ENCODE measurements at places on chromosomes 12 and 14.

- DNase-seq: no peak
These were observed at the start of gene LPAR5 for GRCh38 chr12:6635856-6636531. TSS of gene LPAR5 (minus strand) at chr12:6635959. CDS start at chr12:6621248, 14,711 bp downstream.

GRCh38 chr14:103801459-103801858 lies 45.9 kb downstream of the PPP1R13B start:
- no peak for DNase-seq

DNA sequence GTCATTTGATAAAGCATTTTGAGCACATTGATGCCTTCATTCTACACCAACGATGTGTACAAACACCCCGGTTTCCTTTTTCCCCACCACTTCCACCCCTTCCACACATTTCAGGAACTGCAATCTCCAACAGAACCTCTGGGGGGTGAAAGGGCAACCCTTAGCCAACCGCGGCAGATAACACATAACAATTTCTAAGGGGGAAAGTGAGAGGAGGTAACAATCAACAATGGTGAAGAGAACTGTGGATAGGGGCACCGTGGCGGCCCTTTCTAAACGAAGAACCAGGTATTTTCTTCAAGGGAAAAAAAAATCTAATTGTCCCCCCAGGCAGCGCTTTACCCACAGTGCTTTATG lies 1.1 kb downstream of the KITLG start:
- DNase-seq: peak; percentile 77

DNA sequence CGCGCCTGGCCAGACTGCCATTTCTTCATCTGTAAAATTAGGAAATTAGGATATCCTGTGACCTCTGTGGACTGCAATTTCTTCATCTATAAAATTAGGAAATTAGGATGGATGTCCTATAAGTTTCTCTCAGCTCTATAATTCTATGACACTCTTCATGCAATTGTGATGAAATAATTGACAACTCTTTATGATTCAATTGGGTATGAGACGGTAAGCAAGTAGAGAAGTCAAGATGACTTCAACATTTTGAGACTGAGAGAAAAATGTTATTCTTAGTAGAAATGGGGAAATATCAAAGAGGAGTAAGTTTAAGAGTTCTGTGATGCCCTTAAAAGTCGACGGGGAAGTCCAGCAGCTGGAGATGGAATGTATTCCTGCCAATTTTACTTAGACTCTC lies 12.0 kb downstream of the KIAA0586 start:
- DNase-seq: no peak

- DNase-seq: peak; percentile 33
These were observed 4.5 kb downstream of the DHH start for GRCh38 chr12:49089821-49090773.

DNA sequence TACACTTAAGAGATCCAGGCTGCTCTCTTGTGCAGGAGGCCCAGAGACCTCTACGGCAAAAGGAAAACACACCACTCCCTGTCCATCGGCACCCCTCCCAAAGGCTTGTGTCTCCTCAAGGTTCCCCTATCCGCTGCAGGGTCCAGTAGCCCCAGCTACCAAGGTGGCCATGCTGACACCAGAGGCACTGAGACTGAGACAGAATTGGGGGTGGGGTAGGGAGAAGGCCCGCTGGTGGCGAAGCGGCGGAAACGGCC lies 590 bp downstream of the DDIT3 start:
- DNase-seq: peak; percentile 13

DNA sequence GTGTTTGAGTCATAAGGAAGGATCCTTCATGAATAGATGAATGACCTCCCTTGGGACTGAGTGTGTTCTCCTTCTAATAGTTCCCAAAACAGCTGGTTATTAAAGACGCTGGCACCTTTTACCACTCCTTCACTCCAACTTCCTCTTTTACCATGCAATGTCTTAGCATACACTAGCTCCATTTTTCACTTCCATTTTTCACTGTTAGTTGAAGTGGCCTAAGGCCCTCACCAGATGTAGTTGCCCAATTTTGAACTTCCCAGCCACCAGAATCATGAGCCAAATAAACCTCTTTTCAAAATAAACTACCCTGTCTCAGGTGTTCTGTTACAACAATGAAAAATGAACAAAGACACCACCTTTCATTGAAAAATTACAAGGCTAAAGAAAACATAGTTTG lies 64.7 kb downstream of the GPR65 start:
- no peak for DNase-seq

GRCh38 chr12:119634743-119635142 lies 33.2 kb upstream of the PRKAB1 start:
- DNase-seq: no peak

GRCh38 chr14:84262932-84263331 lies 1267.0 kb upstream of the FLRT2 start:
- no peak for DNase-seq
